ENCODE measurements at places on chromosomes 1 and 21.

DNA sequence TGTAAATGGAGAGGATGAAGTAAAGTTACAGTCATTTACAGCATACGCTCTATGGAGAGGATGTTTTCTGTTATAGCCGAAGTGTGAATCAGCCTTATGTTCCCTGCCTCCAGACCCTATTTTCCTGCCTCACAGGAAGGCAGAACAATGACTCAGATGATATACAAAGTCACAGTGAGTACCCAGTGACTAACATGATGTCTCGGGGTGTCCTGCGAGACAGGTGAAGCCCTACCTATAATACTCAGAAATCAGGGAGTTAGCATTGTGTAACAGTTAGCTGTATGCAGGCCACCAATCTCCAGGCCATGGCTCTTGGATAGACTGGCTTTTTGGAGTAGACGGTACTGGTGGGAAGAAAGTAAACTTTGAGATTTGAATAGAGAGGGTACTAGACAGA is 55.6 kb upstream of the FBXO28 start:
- DNase-seq, result no peak

GRCh38 chr1:111739194-111739924 is at the start of gene INKA2:
TSS of gene INKA2 (minus strand) at chr1:111739395. CDS start at chr1:111739242, 153 bp downstream.
- DNase-seq, result peak; percentile 60

DNA sequence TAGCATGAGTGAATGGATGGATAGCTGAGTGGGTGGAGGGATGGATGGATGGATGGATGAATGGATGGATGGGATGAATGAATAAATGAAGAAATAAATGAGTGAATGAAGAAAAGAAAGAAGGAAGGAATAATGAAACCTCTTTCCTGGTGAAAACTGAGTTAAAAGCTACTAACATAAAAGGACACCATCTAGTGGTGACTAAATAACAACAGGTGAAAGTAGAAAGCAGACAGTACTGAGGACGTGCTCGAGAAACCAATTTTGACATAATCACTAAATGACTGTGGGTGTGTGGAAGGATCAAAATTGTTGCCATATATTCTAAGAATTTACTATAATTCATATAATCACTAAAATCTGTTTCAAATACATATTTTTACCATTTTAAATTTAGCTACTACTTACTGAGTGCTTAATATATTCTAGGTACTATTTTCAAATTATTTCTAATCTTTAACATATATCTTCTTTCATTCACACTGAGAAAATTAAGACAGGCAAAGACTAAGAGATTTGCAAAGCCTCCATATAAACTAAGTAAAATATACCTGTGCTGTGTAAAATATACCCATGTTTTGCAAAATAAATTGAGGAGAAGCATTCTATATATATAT is 522.9 kb downstream of the LRRIQ3 start:
- DNase-seq, result peak; percentile 5

- no peak for DNase-seq
Measured at GRCh38 chr1:161768461-161768860, 2.3 kb downstream of the ATF6 start.

DNA sequence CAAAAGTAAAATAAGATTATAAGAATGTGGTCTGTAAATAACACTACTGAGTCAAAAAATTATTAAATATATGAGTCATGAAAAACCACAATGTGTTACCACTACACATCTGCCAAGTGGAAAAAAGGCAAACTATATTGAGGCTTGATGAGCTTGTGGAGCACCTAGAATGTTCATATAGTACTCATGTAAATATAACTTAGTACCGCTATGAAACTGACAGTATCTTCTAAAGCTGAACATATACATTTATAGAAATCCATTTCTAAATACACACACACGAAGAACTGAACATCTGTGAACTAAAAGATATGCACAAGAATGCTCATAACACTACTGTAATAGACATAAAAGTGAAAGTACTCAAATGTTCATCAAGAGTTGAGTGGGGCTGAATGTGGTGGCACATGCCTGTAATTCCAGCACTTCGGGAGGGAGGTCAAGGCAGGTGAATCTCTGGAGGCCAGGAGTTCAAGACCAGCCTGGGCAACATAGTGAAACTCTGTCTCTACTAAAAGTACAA is 18.5 kb upstream of the GBP3 start:
- no peak for DNase-seq

DNA sequence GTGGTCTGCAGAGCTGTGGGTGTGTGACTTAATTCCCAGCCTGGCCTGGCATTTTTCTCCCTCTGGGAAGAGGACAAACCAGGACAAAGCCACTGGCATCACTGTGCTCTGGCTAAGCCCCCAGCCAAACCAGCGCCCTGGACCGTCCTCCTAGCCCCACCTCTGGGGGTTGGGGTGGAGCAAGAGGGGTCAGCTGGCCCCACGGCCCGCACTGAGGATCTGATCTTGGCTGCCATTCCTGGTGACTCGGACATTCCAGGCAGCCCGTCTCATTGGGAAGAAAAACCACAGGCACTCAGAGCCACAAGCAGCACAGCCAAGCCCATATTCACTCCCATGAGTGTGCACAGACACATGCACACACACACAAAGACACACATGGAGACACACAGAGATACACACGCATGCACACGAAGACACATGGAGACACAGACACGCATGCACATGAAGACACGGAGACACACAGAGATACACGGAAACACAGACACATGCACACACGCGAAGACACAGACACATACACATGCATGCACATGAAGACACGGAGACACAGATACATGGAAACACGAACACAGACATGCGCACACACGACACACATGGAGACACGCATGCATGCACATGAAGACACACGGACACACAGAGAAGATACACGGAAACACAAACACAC is 2.3 kb upstream of the MXRA8 start:
- DNase-seq, result no peak

DNA sequence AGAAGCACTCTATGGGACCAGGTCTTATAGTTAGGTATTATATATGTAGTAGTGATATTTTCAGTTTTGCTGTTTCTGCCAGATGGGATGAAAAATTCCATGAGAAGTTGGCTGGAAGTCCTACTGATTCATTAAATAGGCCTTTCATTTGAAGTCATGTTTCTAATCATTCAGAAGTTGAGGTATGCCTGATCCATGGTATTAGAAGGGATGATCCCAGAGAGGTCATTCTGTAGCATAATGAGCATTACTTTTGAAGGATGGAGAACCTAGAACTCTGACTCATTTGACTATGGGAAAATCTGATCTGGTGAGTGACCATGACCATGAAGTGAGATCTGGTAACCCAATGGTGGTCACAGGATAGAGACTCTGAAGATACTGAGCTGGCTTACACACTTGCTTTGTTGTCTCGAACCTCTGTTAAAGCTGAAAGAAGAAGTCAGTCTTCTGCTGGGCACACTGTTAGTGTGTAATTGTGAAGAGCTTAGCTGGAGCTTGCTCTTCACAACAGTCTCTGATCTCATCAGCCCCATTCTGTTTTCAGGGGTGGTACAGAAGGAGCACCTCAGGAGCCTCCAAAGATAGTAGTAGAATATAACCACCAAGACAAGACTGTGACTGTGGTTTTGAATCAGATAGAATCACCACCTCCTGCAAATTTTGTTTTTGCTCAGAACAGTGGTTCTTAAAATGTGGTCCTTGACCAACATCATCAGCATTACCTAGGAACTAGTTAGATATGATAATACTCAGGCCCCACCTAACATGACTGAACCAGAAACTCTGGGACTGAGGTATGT is 9.0 kb downstream of the MGST3 start:
- no peak for DNase-seq

- no peak for DNase-seq
Measured at GRCh38 chr1:169624912-169625311, 5.0 kb downstream of the SELP start.

DNA sequence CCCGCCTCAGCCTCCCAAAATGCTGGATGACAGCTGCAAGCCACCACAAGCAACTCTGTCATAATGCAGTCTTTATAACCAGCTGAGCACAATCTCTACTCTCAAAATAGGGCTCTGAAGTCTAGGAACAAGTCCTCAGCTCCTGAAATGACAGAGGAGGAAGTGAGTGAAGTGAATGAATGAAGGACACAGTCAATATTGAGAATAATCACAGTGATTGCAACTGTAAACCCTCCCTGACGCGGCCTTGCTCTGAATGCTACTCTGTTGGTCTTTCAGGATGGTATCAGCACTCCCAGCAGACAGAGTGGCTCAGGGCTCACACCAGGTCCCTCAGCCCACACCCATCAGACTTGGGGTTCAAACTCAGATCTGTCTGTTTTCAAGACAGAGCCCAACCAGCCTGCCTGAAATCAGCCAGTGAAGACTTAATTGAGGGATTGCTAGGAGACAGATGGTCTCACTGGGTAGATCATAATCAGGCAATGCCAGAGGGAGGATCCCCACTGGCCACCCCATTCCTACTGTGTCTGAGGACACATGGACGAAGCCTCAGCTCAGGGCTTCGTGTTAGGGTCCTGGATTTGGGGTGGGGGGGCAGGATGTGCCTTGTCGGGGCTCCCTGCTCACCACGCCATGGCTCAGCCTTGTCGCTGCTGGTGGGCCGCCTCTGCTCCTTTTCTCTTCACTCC is 20.9 kb downstream of the RNF187 start:
- no peak for DNase-seq

DNA sequence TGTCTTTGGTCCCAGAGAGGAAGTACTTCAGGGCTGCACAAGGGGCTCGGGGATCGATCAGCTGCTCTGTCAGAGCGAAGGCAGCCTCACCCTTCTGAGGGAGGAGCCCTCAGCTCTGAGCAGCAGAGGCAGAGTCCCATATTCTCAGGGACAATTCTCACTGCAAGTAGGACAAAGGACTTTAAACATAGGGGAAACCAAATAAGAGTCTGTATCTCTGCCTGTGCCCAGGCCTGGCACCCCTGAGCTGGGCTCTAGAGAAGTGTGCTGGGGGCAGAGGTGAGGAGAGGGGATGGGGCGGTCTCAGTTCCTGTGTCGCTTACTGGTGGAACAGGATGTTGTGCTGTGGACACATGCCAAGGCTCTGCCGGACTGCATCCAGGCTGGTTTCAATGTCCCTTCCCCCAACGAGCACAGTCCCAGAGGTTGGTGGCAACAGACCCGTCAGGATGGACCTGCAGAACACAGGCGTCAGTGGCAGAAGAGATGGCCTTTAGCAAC is 76.6 kb downstream of the ABCA4 start:
- no peak for DNase-seq

DNA sequence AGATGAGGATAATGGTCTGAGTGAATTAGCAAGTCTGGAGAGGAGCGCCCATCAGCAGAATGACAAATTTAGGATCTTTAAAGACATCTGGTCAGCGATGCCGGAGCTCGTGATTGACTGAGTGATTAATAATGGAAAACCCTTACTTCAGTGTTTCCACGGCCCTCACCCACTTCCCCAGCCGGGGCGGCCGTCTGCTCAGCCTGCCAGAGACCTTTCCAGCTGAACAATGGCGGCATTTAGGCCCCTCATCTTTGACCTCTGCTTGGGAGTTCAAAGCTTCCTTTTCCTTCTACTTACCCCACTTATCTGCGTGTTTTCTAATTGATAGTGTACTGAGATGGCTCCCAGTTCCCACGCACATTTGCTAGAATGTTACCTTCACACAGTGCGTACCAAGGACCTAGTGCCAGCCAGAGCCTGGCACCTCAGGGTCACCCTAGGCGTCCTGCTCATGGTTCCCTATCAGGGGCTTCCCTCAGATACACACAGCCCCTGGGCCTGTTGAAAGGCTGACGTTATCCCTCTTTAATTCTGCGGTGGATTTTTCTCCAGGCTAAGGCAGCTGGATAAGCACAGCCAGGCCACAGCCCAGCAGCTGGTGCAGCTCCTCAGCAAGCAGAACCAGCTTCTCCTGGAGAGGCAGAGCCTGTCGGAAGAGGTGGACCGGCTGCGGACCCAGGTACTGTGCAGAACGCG is 232.8 kb downstream of the SDCCAG8 start:
- no peak for DNase-seq

DNA sequence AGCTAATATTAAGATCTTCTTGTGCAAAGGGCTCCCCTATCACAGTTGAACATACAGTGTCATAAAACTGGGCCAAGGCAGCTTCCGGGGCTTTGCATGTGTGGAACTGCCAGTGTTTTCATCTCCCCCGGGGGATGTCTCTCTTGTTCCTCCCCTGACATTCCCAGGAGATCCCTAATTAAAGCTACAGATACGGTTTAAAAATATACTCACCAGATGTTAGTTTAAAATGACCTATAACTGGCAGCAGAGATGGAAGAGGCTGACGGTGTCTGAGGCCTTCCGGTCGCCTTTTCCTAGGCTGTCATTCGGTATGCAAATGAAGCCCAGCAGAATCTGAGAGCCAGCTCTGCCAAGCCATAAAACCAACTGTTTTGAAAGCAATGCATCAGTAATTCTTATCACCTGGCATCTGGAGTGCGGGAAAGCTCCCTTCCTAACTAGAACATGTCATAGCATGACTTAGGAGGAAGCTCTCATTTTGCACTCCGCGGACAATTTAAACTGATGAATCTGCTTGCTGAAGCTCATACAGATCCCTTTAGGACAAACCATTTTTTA is 436.5 kb upstream of the VAMP3 start:
- no peak for DNase-seq

DNA sequence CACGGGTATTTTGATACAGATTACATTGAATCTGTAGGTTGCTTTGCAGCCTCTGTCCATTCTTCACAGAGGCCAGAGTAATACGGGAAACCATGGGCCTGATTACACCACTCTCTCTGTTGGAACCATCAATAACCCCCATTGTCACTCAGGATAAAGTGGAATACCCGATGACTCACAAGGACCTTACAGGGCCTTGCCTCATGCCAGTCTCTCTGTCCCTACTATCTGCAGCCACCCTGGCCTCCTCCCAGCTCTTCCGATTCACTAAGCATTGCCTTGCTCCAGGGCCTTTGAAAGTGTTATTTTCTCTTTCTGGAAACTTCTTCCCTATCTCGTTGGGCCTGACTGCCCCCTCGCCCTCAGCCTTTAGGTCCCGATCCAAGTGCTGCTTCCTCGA is 61.7 kb downstream of the HMGB4 start:
- no peak for DNase-seq

- no peak for DNase-seq
Measured at GRCh38 chr1:38308780-38309179, 262.2 kb upstream of the POU3F1 start.

DNA sequence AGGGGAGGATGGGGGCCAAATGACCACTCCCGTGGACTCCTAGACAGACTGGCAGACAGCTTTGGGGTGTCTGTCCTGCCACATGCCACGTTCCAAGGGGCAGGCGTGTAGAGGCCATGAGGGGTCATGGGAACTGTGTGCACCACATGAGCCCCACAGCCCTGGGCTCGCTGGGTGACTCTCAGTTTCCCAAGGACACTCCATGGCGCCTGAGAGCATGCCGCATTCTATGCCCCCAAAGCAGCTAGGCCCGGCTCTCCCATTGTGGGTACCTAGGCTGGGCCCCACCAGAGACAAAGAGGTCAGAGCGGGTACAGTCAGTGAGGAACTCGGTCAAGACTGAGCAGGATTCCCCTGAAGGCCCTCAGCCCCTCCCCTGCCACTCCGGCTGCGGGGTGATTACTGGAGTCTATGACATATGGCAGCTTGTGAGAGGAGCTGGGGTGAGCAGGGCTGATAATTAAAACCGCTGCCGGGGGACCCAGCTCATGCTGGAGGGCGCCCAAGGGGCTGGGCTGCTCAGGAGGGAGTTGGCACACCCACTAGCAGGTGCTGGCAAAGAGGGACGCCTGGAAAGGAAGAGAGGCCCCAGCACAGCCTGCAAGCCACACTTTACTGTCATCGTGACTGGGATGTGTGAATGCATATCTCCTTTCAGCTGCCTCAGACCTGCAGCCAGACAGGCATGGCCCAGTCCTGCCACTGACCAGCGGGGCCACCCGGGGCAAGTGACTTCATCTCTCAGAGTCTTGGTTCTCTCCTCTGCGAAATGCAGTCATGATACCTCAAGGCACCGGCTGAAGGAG is 8.4 kb downstream of the LRP8 start:
- DNase-seq, result no peak
